ENCODE measurements at places on chromosomes 13 and 19. TPM values are rescaled to one million over a fixed set of nuclear protein-coding genes. Genes with fewer than 3 reads are reported as not detected.

- no peaks in the 10 kb centered on the region for H3K36me3 ChIP-seq
- no peak for DNase-seq
- H3K4me3 ChIP-seq: no peak overlapping the region
- no peak overlapping the region for H3K27ac ChIP-seq
- no peaks in the 10 kb centered on the region for H3K27me3 ChIP-seq
Observed at GRCh38 chr13:30147421-30147820, 159.9 kb downstream of the KATNAL1 start.

DNA sequence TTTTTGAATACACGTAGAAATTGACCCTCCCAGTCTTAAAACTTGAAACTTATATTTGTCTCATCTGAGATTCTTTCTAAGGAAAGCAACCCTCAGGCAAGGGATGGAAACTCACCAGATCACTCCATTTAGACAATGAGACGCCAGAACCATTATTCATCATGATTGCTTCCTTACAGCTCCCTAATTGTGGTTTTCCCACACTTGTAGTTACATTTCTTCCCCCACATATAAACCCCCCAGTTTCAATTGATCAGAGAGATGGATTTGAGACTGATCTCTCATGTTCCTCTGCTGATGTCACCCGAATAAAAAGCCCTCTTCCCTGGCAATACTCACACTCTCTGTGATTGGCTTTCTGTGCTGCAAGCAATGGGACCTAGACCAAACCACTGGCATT is 197.9 kb upstream of the STARD13 start:
- no peak overlapping the region for H3K4me3 ChIP-seq
- H3K4me1 ChIP-seq: no peaks in the 10 kb centered on the region
- H3K27ac ChIP-seq: no peak overlapping the region
- no peaks in the 10 kb centered on the region for H3K27me3 ChIP-seq

DNA sequence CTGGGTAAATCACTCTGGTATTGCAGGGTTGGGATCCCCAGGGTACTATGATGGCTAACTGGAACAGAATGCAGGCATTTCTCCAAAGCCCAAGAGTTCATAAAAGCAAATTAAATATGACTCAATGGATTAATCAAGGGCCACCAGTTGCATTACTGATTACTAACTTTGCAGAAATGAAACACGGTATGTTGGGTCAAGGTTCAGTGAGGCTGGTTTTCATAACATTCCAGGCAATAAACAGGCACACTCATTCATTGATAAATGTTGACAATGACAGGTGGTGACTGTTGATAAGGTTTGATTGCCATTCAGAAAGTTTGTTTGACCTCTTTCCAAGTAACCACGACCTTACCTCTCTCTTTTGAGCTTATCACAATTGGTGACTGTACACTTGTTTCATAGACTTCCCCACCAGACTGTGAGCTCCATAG is 506 bp upstream of the AP1M1 start:
- peaks cover 20% of the 10 kb centered on the region for H3K4me1 ChIP-seq
- peak overlapping the region; percentile 95 for H3K4me3 ChIP-seq
- H3K27me3 ChIP-seq: no peaks in the 10 kb centered on the region
- no peak for DNase-seq
- no peaks in the 10 kb centered on the region for H3K36me3 ChIP-seq

DNA sequence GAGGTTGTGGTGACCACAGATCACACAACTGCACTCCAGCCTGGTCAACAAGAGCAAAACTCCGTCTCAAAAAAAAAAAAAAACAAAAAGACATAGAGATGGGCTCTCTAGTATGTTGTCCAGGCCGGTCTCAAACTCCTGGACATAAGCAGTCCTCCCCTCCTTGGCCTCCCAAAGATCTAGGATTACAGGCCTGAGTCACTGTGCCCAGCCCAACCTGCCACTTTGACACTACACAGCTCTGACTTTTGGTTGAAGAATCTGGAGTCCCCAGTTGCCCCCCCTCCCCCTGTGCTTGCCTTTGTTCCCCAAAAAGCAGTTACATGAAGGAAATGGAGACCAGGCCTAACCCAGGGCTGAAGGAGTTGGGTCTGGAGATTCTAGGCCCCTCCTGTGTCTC is 12.9 kb downstream of the CARM1 start:
- no peak overlapping the region for H3K4me3 ChIP-seq
- no peak overlapping the region for H3K27ac ChIP-seq
- DNase-seq: no peak
- no peaks in the 10 kb centered on the region for H3K36me3 ChIP-seq
- no peaks in the 10 kb centered on the region for H3K27me3 ChIP-seq

DNA sequence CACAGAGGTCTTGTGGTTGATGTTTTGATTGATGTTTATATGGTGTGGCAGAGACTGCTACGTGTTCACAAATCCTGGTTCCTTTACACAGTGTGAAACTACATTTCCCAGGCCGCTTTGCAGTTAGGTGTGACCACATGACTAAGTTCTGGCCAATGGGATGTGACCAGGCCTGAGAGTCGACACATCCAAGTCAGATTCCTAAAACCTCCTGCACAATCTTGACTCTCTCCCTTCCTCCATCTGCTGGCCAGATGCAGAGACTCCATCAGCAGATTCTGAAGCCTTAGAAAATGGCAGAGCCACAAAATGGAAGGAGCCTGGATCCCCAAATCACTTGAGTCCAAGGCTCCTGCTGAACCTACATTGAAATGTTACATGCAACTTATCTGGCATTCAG is 12.6 kb downstream of the CD37 start:
- no peaks in the 10 kb centered on the region for H3K27me3 ChIP-seq
- DNase-seq: no peak
- no peak overlapping the region for H3K27ac ChIP-seq
- H3K36me3 ChIP-seq: no peaks in the 10 kb centered on the region
- no peaks in the 10 kb centered on the region for H3K4me1 ChIP-seq
- H3K4me3 ChIP-seq: no peak overlapping the region

GRCh38 chr13:51764184-51765141 is 39.5 kb downstream of the DHRS12 start:
- H3K27me3 ChIP-seq: no peaks in the 10 kb centered on the region
- no peak overlapping the region for H3K4me3 ChIP-seq
- no peaks in the 10 kb centered on the region for H3K36me3 ChIP-seq
- H3K4me1 ChIP-seq: peaks cover 6% of the 10 kb centered on the region
- peak overlapping the region; percentile 44 for H3K27ac ChIP-seq
- peak; percentile 50 for DNase-seq

DNA sequence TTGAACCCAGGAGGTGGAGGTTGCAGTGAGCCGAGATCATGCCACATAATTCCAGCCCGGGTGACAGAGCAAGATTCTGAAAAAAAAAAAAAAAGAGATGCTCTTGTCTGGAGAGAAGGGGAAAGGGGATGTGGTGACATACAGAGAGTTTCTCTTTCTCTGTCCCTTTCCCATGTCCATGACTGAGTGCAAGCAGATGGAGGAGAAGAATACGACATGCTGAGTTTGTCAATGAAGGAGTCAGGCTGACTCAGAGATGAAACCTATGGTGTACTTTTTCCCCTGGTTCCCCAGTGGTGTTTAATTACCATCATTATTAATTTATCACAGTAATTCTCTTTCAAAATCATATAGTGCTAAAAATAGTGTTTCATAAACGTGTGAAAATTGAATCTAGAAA is 448.8 kb downstream of the FOXO1 start:
- no peak overlapping the region for H3K4me3 ChIP-seq
- H3K4me1 ChIP-seq: no peaks in the 10 kb centered on the region
- no peaks in the 10 kb centered on the region for H3K36me3 ChIP-seq
- no peaks in the 10 kb centered on the region for H3K27me3 ChIP-seq
- H3K27ac ChIP-seq: no peak overlapping the region

GRCh38 chr19:51027873-51028272 is 1.5 kb upstream of the KLK11 start:
- peaks cover 7% of the 10 kb centered on the region for H3K27me3 ChIP-seq
- H3K4me3 ChIP-seq: no peak overlapping the region
- no peak overlapping the region for H3K27ac ChIP-seq
- no peaks in the 10 kb centered on the region for H3K36me3 ChIP-seq

- H3K27me3 ChIP-seq: no peaks in the 10 kb centered on the region
- H3K4me1 ChIP-seq: no peaks in the 10 kb centered on the region
- peak; percentile 24 for DNase-seq
- no peak overlapping the region for H3K27ac ChIP-seq
- H3K4me3 ChIP-seq: no peak overlapping the region
Observed at GRCh38 chr19:5282901-5283300, 57.7 kb downstream of the PTPRS start.

Gene EHD2
- 10.9 TPM for total RNA-seq

Gene ZSCAN4
- total RNA-seq: not detected

Data from colonic mucosa (tissue), 4 donors.